ENCODE measurements at places on chromosomes 16 and 17.

DNA sequence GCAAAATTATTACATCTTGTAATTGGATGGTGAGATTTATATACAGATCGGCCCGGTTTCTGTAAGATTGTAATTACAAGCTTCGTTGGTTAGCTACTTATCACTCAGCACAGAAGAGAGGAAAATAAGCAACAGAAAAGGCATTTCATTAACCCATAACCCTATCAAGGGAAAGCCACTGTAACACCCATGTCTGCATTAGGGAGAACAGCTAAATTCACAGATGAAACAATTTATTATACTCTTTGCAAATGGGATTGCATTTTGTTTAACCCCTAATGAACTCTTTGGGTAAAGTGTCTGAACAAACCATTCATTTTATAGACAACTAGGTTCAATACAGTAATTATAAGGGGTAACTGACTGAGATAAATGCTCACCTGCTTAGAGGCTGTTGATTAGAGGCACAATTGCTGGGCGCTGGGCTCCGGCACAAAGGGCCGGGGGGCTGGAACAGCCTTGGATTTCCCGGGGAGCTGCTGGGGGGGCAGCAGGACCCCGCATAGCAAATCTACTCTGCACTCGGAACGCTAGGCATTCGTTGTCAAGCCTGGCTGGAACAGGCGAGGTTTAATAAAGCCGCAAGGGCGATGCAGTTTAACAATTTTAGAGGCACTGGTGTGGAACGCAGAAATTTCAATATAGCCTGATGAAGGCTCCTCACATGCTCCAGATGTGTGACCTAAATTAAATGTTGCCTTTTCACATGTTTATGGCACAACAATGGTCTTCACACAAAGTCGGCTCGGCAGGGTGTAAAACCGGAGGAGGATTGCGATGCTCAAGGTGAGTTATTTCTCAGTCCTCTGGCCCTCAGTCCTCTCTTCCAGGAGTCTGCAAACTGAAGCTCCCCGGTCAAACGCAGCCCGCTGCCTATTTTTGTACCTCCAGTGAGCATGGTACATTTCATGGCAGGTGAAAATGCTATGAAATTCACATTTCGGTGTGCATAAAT lies 134.0 kb upstream of the IRX6 start:
- no peak for DNase-seq

DNA sequence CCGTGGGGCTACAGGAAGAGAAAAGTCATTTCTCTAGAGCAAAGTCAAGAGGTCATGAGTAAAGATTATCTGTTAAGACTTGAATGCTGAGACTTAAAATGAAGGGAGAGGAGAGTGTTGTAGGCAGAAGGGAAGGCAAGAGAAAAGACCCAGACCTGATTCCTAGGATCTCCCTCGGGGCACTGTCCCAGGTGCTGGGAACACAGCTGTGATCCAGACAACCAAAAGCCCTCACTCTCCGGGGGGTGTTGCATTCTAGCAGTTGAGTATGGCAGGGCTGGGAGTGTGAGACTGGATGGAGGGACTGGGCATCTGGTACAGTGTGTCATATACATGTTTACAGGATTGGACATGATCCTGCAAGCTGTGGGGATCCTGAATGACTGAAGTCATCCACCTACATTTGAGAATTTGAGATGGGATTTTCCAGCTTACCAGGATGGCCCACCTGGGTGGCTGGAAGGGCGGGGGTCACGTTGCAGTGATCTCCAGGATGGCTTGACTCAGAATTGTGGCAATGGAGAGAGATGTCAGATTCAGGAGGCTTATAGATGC lies 29.1 kb downstream of the ARSG start:
- no peak for DNase-seq

DNA sequence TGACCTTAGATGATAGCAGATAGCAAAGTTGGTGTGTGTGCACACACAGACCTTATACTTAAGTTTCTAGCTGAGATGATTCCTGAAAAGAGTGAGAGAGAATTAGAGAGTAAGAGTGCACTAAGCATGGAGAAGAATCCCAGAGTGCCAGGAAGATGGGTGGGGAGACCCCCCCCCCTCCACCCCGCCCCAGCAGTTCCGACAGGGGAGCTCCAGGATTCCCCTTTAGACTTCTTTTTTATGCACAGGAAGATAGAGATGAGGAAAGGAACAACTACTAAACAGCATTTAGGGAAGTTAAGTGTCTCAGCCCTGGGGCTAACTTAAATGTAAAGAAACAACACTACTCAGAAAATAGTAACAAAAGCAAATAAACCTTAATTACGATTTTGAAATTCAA lies 878.0 kb upstream of the GOT2 start:
- no peak for DNase-seq

- DNase-seq = no peak
Observed at GRCh38 chr17:62763891-62764600, 44.1 kb downstream of the MARCHF10 start.

GRCh38 chr17:75046407-75047289 lies at the start of the genes ATP5PD and KCTD2:
ATP5PD (minus strand) TSS chr17:75046969; CDS start chr17:75042650, 4,319 bp downstream.
KCTD2 (plus strand) TSS chr17:75047225; CDS start chr17:75047251, 26 bp downstream.
- peak; percentile 84 for DNase-seq

DNA sequence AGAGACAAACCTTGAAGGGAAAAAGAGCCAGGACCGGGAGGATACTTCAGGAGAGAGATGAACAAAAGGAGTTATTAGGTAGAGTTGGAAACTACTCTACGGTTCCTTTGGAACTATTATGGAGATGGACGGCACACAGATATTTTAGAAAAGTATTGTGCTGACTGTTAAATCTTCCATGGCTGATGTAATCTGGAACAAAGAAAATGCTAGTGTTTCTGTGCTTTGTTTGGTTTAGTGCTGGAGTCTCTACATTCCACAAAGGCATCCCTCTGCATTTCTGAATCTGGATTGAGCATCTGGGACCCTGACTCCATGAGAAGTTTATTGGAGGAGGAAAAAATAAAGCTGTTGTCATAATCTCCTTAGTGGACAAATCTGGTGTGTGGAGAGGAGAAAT lies 57.2 kb downstream of the RPGRIP1L start:
- DNase-seq = no peak

DNA sequence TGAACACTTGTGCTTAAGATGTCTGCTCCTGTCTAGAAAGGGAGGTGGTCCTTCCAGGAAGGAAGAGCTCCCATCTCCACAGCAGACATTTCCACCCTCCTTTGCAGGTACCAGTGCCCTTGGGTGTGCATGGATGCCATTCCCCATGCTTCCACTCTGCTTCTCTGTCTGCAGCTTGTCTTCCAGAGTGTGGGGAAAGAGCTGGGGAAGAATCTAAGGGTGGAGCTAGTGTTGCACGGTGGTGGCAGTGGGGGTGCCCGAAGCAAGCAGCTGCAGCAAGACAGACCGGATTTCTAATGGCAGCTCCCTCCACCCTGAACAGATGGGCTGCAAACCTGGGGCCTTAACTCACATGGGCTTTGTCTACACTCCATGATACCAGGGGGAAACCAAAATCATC lies 22.6 kb upstream of the HOXB13 start:
- DNase-seq = no peak

GRCh38 chr17:52128721-52129120 lies 29.8 kb downstream of the CA10 start:
- DNase-seq = no peak

- DNase-seq = no peak
Observed at GRCh38 chr17:77769762-77770161, 188.7 kb upstream of the TNRC6C start.

GRCh38 chr17:8734876-8735275 lies 9.8 kb downstream of the CCDC42 start:
- no peak for DNase-seq

- DNase-seq = no peak
Observed at GRCh38 chr16:72554935-72555334, 383.0 kb upstream of the PMFBP1 start.

- DNase-seq = no peak
Observed at GRCh38 chr17:40091691-40092397, 8.5 kb downstream of the NR1D1 start.

GRCh38 chr16:50552476-50553101 lies 4.4 kb downstream of the NKD1 start:
- no peak for DNase-seq

- no peak for DNase-seq
Observed at GRCh38 chr17:68238164-68238870, 9.5 kb upstream of the AMZ2 start.

DNA sequence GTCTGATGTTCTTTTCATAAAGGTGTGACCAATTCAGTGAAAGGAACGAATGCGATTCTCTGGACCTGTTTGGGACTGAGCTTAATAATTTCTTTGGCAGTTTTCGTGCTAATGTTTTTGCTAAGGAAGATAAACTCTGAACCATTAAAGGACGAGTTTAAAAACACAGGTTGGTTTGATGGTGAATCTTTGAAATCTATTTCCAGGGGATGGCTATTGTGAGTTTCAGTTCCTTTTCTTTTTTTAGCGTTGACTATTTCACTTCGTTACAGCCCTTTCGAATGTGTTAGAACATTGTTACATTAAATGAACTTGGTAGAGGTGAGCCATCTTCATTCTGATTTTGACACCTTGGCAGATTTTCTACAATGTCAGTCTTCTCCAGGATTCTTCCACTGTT lies 1.2 kb downstream of the TNFRSF17 start:
- DNase-seq = no peak

DNA sequence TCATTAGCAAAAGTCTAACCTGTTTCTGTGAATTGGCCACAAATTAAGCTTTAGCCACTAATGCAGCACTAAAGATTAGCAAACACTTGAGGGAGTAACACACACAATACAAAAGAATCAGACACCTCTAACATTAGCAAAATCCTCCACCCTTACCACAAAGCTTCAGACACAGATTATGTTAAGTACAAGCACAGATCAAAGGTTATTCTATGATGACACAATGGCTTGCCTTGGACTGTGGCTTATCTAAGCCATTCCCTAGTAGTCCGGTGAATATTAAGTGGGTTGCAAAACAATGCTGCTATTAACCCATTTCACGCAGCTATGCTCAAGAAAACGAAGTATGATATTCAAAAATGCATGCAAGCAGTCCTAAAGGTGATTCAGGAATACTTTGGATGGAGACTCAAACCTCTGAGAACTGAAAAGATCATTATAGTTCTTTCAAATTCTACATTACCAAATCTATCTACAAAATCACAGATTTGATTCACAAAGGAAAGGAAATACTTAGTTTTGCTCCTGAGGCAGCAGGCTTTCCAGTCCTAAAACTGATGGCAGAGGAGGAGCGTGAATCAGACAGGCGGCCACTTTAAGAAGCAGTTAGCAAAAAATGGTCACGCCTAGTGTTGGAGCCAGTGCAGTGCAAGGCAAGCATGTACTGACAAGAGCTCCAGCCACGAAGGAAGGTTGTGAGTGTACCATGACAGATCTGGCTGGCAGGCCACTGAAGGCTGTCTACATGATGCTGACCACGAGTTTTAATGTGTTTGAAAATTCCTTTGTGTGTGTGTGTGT lies 67.2 kb downstream of the PARN start:
- DNase-seq = no peak

- no peak for DNase-seq
Observed at GRCh38 chr17:55453839-55454557, 32.4 kb upstream of the MMD start.

GRCh38 chr16:53073022-53073421 lies 18.2 kb downstream of the CHD9 start:
- no peak for DNase-seq

DNA sequence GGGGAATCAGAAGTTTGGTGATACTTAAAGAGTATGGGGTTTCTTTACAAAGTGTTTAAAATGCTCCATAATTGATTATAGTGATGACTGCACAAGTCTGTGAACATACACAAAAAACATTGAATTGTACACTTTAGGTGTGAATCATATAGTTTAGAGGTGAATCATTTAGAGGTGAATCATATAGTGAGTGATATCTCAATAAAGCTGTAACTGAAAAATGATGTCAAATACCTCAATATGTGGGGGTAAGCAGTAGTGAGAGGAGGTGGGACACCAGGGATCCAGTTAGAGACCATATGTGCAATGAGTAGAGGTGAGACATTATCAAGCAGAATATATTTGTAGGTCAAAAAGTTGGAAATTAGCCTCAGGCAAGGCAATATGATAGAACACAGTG lies 264.5 kb downstream of the PMP22 start:
- no peak for DNase-seq

- DNase-seq = no peak
Observed at GRCh38 chr17:75250009-75250471, 11.4 kb downstream of the GGA3 start.

DNA sequence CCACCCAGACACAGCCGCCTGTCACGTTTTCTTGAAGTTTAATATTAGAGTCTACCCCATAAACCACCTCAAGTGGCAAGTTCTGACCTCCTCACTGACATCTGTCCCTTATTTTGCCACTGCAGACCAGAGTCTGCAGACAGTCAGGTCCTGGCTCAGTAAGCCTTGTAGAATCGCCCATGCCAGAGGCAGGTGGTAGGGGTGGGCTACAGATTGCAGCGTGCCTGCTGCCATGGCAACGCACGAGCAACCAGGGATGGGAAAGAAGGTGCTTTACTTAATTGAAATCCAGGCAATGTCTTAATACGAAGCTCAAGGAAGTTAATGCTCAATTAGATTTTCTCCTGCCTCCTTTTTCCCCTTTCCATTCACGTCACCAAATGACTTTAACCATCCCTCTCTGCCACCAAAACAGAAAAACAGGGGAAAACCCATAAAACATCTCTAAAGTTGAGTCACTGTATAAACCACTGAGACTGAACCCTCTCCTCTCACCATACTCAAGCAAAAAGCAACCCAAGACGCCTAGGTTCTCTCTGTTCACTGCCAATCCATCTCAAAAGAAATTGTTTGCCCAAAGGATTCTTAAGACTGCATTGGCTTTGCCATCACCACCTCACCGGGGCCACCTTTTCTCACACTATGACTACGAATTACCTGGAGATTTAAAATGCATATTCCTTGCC lies 228.8 kb downstream of the SLC39A11 start:
- DNase-seq = no peak

DNA sequence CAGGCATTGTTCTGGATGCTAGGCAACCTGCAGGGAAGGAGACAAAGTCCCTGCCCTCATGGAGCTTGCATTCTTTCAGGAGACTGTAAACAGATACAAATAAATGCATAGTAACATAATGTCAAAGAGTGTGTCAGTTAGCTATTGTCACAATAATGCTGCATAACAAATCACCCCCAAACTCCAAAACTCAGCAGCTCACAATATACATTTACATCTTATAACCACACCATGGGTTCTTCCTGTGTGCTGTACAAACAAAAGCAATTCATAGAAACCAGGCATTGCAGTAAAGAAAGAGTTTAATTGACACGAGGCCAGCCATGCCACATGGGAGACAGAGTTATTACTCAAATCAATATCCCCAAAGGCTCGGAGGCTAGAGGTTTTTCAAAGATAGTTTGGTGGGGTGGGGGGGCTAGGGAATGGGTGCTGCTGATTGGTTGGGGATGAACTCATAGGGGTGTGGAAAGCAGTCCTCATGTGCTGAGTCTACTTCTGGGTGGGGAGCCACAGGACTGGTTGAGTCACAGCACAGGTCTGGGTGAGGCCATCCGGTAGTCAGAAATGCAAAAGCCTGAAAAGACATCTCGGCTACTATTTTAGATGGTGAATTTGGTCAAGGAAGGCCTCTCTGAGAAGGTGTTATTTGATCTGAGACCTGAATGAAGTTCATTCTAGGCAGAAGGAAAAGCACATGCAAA lies 79.0 kb downstream of the GPRC5B start:
- no peak for DNase-seq
